ENCODE measurements at places on chromosomes 3 and 15. TPM values are rescaled to one million over a fixed set of nuclear protein-coding genes. Genes with fewer than 3 reads are reported as not detected.
A peak's percentile ranks its signal among the peaks of the same experiment; 100 is the strongest.

Gene VILL
- 5.7 TPM for total RNA-seq

Gene PLSCR4
- 3.5 TPM for total RNA-seq

Gene CCDC9B
- total RNA-seq, result 55.9 TPM

Gene CELSR3
- total RNA-seq, result 7.7 TPM

Gene IL17RB
- total RNA-seq, result 15.9 TPM

Gene CYP8B1
- 0.08 TPM for total RNA-seq

DNA sequence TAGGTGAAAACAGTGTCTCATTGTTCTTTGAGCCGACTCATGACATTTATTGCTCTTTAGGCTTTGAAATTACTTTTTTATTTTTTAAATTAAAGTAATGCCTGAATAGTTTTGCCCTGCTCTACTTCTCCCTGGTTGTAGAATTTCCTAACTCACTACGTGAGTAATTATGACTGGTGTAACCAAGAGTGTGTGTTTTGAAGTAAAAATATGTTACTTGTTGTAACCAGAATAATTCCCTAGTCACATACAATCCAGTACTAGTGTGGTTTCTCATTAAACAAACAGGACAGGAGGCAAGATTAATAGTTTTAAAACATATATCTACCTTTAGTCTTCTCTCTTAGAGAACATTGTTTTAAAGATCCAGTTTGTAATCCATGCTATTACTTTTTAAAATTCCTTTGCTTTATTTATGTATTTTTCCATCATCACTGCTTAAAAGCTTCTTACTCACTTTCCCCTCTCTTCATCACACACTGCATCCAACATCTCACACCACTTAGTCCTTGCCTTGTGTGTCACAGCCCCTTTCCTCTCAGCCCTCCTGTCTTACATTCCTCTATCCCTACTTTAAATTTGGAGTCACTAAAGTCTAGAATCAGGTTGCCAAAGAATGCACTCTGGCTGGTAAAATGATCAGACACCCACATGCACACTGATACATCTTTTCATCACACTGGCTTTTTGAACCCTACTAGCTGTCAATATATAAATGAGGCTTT is 219.7 kb downstream of the WNT5A start:
- no peak for DNase-seq

DNA sequence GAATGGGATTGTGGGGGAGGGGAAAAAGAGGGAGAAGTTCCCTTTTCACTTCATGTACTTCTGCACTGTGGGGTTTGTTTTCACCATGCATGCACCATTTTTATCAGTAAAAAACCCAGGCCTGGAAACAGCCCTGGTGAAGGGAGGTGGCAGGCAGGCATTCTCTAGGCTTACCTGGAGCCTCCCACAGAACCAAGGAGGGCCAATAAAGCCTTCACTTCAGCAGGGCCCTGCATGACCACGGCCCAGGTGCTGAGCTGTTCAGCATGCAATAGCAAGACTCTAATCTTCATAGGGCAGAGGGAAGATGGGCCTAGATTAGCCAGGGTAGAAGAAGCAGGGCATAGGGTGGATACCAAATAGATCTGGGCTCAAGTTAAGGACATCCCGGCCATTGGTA is 49.6 kb downstream of the SCN5A start:
- DNase-seq, result no peak

- no peak for DNase-seq
Measured at GRCh38 chr3:23219552-23219951, 16.4 kb downstream of the UBE2E2 start.

- DNase-seq, result no peak
Measured at GRCh38 chr3:113927556-113927955, 20.3 kb upstream of the ZDHHC23 start.

GRCh38 chr3:64257100-64257755 is 32.0 kb upstream of the PRICKLE2 start:
- no peak for DNase-seq

- DNase-seq, result no peak
Measured at GRCh38 chr15:82943176-82943575, 9.3 kb downstream of the HOMER2 start.

- DNase-seq, result no peak
Measured at GRCh38 chr3:154829929-154830328, 250.2 kb upstream of the MME start.

DNA sequence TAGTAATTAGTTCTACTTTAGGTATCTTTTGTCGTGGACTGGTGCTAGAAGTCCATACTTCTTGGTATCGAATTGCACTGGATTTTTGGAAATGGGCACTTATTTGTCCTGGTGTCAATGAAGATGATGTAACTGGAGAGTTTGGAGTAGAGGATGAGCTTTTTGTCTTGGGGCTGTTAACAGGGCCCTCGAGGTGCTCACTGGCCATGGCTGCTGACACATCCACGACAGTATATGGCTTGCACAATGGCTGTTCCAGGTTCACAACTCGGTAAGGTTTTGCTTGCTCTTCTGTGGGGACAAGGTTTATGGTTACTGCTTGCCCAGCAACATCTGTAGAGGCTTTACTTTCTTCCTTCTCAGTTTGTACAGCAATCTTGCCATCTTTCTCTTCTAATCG is 109.4 kb upstream of the TSPAN3 start:
- DNase-seq, result no peak

GRCh38 chr3:150925751-150926201 is 20.5 kb upstream of the MINDY4B start:
- peak; percentile 8 for DNase-seq

- DNase-seq, result no peak
Measured at GRCh38 chr15:91186904-91187656, 87.0 kb downstream of the SV2B start.

GRCh38 chr3:12679468-12679867 is 15.6 kb upstream of the RAF1 start:
- peak; percentile 63 for DNase-seq

GRCh38 chr3:139555249-139555648 is 15.7 kb upstream of the RBP1 start:
- no peak for DNase-seq

GRCh38 chr3:123319760-123320159 is 118.0 kb downstream of the SEC22A start:
- no peak for DNase-seq

- DNase-seq, result no peak
Measured at GRCh38 chr3:129052675-129053074, 7.9 kb upstream of the GP9 start.

DNA sequence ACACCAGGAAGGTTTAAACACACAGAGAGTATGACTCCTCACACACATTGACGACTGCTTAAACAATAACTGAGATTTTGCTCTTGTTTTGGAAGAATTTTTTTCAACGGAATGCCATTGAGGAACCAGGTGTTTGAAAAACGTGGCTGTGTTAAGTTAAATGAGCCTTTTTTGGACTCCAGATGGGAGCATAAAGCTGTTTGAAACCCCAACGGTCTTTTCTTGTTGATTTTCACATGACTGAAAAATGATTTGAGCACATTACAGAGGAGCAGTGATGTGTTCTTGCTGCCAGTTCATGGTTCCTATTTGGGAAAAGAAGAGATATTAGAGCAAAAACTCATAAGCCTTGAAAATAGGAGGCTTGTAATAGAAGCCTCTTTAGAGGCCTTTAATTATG is 97.8 kb upstream of the SELENOK start:
- DNase-seq, result no peak

Data from Panc1 (cell line).